ENCODE measurements at places on chromosomes 11 and 22.
A peak's percentile ranks its signal among the peaks of the same experiment; 100 is the strongest.

DNA sequence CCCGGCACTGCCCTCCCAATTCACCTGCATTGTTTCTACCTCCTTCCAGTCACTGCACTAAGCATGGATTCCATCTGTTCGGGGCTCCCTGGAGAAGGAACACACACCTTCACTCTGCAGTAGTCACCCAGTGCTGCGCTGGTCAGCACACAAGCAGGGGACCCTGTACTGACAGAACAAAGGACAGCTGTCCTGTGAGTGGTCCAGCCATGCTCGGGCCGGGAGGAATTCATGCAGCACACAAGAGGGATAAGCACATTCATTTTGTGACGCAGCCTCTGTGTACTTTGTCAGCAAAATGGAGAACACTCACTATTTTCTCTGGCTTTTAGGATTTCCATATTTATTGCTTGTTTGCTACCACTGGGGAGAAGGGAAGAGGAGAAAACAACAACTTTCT is 167.3 kb downstream of the NTM start:
- DNase-seq, result no peak

- no peak for DNase-seq
Measured at GRCh38 chr11:92865352-92865751, 104.1 kb upstream of the MTNR1B start.

DNA sequence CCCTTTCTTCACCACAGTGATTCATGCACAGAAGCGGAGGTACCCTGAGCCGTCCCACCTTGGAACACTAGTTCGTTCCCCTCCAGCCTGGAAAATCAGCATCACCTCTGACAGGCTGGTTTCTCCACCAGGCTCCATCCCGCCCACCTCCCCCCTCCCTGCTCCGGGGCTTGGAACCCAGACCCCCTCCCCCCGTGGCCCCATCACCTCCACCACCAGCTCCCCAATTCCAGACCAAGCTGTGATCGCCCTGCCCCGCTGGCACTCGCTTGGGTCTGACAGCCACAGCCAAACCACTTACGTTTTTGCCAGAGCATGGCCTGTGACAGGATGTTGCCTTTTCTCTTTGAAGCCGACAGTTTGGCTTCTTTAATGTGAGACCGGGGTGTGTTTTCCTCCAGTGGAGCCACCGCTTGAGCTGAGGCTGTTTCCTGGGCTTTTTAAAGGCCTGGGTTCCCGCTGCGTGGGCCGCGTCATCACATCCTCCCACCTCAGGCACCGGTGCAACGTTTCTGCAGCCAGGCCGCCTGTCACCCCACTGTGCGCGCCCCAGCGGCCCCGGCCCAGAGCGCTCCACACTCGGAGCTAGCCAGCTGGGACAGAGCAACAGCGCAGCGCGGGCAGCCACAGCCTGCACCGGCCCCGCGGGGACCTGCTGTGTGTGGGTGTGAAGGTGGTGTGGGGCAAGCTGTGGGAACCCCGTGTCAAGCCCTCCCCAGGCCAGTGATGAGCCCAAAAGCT is at the start of gene POU2AF1:
TSS of gene POU2AF1 (minus strand) at position 415 of the 741 bp plus-strand sequence. CDS start at position 317, 98 bp downstream.
- DNase-seq, result peak; percentile 74

DNA sequence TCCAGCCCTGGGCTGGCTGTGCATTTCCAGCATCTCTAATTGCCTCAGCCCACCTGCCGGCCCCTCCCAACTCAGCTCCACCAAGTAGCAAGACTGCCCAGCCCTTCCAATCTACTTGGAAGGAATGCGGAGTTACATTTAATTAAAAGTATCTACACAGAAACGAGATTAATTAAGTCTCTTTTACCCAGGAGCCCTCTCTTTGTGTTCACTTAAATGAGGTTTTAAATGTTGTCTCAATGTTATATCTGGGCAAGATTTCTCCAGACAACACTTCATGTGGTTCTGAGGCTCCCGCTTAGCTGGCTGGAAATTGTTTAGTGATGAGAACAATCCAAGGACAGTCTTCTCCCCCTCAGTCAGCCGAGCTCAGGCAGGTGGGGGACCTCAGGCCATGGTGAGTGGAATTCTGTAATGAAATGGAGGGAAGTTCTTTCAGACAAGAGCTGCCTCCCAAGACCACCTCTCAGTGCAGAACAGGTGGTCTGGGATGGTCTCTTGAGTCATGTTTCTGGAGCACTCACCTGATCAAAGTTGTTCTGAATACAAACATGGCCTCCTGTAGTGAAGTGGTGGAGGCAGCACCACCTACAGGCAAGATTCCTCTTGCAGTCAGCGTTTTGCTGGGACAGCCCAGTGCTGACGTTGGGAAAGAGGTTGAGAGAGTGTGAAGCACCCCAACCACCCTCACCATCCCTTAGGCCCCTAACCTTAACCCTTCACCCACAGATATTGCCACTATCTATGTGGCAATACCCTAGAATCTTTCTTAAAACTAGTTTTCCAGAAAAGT is 371.6 kb downstream of the CADM1 start:
- no peak for DNase-seq

GRCh38 chr22:40676644-40677043 is 2.6 kb upstream of the MCHR1 start:
- no peak for DNase-seq

DNA sequence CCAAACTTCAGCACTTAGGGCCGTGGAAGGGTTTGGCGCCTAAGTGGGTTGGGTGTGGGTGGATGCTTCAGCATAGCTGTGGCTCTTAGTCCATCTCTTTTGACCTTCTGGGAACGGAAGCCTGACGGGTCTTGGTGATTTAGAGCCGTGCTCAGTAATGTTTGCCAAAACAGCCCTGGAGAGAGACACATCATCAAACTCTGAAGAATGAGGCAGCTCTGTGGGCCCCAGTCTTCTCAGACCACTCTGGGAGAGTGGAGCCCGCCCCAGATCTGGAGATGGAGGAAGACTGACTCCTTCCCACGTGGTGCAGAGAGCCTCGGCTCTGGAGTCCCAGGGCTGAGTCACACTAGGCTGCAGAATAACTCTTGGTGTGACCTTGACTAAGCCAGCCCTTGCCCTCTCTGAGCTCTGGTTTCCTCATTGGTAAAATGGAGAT is 168.9 kb downstream of the C11orf91 start:
- DNase-seq, result no peak

DNA sequence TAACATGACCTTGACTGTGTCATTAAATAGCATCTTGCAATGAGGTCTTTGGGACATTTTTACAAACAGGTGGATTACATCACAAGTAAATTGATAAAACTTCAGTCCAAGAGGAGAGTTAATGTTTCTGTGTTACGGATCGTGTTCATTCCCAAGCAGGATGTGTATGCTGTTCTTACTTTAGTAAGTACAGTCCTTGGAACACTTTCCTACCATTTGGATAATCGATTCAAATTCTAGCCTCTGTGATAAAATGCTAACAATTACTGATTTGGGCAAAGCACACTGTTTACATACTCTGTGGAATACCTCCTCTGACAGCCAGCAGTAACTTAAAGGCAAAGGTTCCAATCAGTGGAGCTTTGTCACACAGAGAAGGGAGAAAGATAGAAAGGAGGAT is 351.7 kb downstream of the FAT3 start:
- no peak for DNase-seq

- no peak for DNase-seq
Measured at GRCh38 chr11:70402685-70403084, 4.4 kb downstream of the CTTN start.

DNA sequence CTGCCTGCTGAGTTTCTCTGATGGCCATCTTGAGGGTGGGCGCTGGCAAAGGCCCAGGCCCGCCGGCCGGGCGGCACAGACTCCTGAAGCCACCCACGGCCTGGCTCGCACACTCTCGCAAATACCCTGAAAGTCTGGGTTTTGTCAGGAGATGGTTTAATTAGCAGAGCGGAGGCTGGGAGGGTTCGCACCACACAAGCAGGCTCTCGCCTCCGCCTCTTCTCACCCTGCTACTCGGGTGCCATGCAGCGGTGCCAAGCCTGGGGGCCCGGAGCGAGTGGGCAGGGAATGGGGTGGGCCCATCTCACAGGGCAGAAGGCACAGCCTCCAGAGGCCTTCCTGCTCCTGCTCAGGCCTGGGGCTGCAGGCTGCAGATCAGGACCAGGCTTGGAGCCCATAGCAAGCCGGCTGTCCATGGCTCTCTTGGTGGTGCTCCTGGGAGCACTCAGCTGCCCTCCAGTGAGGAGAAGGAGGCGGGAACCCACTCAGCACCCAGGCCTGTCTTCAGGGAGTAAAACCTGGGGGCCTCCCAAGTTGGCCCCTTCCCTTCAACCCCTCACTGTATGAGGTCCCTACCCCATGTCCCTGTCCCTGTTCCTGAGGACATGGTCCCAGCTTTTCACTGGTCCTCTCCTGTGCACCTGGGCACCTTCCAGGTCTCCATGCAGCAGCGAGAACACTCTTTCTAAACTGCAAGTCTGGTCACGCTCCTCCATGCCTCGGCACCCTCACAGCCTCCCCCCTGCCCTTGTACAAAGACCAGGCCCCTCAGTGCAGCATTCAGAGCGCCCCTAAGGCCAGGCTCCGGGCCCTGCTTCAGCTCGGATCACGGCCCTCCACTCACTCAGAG is 62.0 kb downstream of the FLRT1 start:
- no peak for DNase-seq

GRCh38 chr11:8018484-8019313 is 31.6 kb downstream of the EIF3F start:
- DNase-seq, result peak; percentile 19

- DNase-seq, result no peak
Measured at GRCh38 chr22:20039683-20040325, 18.9 kb downstream of the TANGO2 start.

- no peak for DNase-seq
Measured at GRCh38 chr22:35651085-35651484, 2.8 kb downstream of the APOL6 start.

DNA sequence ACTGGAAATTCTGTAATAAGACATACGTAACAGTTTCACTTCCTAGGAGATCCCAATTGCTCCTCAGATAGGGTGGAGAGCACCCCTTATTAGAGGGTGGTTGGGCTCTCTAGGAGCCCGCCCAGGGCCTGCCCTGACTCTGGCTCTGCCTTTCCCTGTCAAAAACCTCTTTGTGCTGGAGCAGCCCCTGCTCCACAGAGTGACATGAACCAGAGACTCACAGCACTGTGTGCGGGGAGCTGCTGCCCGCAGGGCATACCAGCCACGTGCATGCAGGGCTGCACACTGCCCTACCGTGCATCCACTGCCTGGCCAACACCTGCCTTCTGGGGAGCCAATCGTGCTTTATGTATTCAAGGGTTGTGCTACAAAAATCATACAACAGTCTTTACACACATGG is 24.3 kb downstream of the KCNQ1OT1 start:
- DNase-seq, result no peak

GRCh38 chr22:38051900-38052862 is 5.0 kb upstream of the PICK1 start:
- DNase-seq, result peak; percentile 48

DNA sequence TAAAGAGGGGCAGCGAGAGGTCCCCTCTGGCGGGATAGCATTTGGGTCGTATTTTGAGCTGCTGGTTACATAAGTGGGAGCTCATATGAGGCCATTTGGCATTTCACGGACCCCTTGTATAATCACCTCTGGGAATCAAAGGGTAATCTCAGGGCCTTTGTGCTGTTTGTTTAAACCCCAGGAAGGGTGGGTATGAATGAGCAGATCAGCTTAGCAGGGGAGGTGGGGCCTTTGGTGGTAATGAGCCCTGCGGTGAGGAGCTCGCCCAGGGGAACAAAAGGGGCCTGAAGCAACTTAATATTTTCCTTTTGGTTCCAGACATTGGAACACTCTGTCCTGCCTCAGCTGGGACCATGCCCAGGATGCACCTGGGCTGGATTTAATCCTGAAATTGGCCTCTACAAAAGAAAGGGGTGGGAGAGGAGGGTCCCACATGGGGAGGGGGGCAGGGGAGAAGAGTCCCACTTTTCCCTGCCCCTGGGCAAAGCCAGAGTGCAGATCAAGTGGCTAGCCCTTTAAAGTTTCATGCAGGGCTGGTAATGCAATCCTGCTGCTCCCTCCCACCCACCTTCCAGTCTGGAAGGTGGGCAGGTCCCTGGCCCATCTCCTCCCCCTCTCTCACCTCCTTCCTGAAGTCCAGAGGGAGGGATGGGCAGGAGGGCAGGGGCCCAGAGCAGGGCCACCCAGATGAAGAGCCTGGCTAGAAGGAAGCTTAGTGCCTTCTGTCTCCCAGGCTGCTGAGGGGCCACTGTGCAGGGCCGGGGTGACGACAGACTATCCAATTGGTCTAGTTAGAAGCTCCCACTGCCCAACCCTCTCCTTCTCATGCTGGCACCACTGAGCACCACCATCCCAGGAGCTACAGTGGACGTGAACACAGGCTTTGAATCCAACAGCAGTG is 10.5 kb downstream of the TSKU start:
- DNase-seq, result no peak

- no peak for DNase-seq
Measured at GRCh38 chr22:40210818-40211217, 33.1 kb downstream of the TNRC6B start.

DNA sequence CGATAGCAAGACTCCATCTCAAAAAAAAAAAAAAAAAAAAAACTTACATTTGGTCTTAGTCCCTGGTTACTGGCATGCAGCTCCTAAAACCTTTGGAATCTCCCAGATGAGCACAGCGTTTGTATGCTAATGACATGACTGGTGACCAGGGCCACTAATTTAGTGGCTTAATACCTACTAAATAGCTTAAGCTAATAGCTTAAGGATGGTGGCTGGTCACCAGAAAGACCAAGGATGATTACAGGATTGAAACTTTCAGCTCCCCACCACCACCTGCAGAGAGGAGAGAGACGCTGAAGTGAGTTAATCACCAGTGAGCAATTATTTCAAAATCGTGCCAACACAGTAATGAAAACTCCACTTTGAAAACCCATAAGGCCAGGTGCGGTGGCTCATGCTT is 37.1 kb downstream of the DENND5A start:
- DNase-seq, result no peak

GRCh38 chr11:75811485-75811884 is 3.5 kb upstream of the UVRAG start:
- DNase-seq, result no peak

DNA sequence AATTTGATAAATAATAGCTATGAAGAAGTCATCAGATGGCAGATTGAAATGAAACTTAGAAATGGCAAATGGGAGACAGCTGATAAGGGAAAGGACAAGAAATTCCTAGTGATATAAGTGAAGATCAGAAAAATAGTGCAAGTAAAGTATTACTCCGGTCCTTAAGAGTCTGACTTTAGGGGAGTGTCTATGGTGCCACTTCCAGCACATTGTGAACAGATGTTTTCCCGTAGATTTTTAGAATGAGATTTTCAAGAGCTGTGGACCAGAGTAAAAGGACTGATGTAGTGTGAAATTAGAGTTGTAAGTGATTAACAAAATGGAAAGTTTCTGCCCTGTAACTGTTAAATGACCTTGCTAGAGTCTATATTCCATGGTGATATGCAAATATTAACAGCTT is 974.8 kb upstream of the TENM4 start:
- no peak for DNase-seq

- DNase-seq, result no peak
Measured at GRCh38 chr11:65063532-65063931, 5.2 kb upstream of the NAALADL1 start.

- DNase-seq, result no peak
Measured at GRCh38 chr22:26660356-26660755, 3.0 kb downstream of the MIAT start.

- no peak for DNase-seq
Measured at GRCh38 chr11:73902303-73902702, 25.5 kb downstream of the PAAF1 start.
